ENCODE measurements at places on chromosomes 16 and 17.

DNA sequence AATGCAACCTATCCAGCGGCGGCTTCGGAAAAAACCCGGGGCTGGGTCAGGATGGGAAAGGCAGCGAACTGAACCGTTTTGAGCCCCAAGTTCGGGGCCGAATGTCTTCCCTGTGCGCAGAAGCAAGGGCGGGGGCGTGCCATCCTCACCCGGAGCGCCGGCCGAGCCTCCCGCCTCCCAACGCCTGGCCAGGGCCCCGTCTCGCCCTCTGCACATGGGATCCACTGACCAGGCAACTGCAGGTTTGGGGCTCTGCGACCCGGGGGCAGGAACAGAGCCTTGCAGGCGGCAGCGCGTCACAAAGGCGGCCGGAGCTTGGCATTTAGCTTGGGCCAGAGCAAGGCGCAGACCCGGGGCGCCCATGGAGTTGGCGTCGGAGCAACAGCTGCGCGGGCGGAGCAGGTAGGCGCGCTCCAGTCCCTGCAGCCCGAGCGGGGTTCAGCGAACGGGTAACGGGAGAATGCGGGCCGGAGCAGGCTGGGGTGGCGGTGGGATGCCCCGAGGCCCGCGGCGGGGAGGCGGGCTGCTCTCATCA is at the start of gene FBXO39:
TSS of gene FBXO39 (plus strand) at position 345 of the 535 bp plus-strand sequence. CDS start 3,654 bp downstream, outside the sequence.
- DNase-seq = no peak

DNA sequence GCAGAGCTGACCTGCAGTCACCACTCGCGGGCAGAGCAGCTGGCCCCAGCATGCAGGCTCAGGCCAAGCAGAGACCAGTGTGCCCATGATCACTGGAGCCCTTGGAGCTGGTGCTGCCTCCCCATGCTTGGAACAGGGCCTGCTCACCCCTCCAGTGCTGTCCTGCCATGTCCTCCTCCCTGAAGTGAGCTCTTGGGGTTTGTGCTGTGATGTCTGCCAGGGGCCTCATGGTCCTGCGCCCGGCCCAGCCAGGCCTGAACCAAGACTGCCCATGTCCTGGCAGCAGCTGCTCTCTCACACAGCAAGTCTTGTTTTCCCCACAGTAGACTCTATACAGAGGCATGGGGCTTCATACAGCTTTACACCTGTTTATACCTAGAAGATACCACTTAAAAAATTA is 24.6 kb downstream of the TMEM11 start:
- DNase-seq = no peak

DNA sequence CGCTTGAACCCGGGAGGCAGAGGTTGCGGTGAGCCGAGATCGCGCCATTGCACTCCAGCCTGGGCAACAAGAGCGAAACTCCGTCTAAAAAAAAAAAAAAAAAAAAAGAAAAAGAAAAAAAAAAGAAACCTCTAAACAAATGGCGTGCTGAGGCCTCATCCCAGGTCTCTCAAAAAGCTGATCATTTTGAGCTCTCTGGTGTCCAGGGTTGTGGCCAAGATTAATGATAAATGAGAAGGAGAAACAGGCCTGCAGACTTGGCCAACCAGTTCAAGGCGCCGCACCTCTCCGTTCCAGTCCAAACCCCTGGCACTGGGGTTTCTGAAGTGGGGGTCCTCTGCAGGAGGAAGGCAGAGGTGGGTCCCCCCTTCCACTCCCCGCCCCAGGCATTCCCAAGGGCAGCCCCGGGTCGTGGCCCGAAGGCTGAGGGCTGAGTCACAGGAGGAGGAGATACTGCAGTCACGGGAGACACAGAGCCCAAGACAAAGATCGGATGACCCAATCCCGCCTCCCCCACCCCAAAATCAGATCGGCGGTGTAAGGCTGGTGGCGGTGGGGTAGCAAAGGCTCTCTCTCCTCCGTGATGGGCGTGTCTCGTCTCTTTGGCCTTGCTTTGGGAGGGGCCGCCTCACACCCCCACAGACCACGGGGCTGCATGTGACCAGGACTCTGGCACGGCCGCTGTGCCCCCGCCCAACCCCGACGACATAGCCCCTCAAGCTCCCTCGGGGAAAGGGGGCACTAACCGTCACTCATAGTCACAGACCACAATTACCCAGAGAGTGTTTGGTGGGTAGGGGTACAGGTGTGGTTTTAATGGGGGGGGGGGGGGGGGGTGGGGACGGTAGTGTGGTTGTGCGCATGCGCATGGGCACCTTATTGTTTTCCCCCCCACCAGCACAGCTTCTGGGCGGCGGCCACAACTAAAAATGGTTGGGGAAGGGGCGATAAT is 1.1 kb downstream of the VAT1 start:
- peak; percentile 39 for DNase-seq

GRCh38 chr16:25093208-25094061 is 18.1 kb upstream of the LCMT1 start:
- no peak for DNase-seq

DNA sequence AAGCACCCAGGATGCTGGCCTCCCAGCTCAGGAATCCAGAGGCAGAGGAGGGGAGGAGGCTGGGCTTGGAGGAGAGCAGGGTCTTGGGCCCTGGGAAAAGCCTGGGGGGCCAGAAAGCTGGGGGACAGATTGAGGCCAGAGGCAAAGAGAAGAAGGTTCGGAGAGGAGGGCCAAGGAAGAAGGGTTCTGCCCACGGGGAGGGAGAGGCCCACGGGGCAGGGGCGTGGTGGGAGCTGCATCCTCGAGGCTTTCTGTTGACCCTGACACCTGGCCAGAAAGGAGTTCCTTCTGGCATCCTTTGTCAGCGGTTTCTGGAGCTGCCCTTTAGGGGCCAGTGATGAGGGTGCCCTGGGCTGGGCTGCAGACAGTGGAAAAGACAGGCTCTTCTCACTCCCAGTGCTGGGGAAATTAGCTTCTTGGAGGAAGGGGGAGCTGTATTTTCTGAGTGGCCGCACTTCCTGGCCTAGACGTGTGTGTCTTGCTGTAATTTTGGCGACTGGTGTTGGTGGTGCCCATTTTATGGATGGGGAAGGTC is 308.7 kb downstream of the SEC14L1 start:
- DNase-seq = no peak

GRCh38 chr17:15472891-15473290 is 5.5 kb upstream of the CDRT4 start:
- DNase-seq = no peak

- peak; percentile 25 for DNase-seq
Measured at GRCh38 chr16:81315271-81316175, 761 bp downstream of the GAN start.

- DNase-seq = no peak
Measured at GRCh38 chr16:86775511-86775921, 197.2 kb downstream of the FOXL1 start.

- no peak for DNase-seq
Measured at GRCh38 chr16:56365552-56365951, 59.8 kb downstream of the AMFR start.

Data from anterior cingulate cortex (tissue), 58 donors.